ENCODE measurements at places on chromosomes 4 and X.
A peak's percentile ranks its signal among the peaks of the same experiment; 100 is the strongest.

GRCh38 chrX:105753411-105753810 lies 68.9 kb upstream of the NRK start:
- DNase-seq: no peak

DNA sequence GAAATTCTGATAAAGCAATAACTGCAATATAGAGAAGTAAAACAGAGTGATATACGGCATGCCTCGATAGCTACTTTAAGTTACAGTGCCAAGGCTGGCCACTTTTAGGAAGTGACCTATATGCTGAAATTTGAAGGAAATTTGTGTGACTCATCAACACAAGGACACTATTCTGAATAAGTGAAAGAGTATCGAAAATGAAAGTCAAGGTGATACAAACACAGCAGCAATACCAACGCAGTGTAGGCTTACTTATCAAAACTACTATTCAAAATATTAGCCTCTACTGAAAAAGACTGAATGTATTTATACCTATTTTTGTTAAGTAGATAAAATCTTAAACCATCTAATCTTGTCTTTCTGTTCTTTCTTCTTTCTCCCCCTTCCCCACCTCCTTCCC lies 459.9 kb upstream of the GNPDA2 start:
- no peak for DNase-seq

- DNase-seq: no peak
These were observed 658 bp downstream of the ATP6AP2 start for GRCh38 chrX:40581336-40581920.

GRCh38 chr4:56434599-56435139 lies 746 bp downstream of the PPAT start:
- DNase-seq: peak; percentile 76

GRCh38 chrX:39152106-39152649 lies 350.9 kb downstream of the MID1IP1 start:
- peak; percentile 81 for DNase-seq

Data from BE2C (cell line).